ENCODE measurements at places on chromosomes 13 and 19.

- no peak for DNase-seq
These were observed 141.5 kb downstream of the AKAP11 start for GRCh38 chr13:42413484-42413815.

- no peak for DNase-seq
These were observed 34.2 kb downstream of the FAM187B start for GRCh38 chr19:35194012-35194984.

DNA sequence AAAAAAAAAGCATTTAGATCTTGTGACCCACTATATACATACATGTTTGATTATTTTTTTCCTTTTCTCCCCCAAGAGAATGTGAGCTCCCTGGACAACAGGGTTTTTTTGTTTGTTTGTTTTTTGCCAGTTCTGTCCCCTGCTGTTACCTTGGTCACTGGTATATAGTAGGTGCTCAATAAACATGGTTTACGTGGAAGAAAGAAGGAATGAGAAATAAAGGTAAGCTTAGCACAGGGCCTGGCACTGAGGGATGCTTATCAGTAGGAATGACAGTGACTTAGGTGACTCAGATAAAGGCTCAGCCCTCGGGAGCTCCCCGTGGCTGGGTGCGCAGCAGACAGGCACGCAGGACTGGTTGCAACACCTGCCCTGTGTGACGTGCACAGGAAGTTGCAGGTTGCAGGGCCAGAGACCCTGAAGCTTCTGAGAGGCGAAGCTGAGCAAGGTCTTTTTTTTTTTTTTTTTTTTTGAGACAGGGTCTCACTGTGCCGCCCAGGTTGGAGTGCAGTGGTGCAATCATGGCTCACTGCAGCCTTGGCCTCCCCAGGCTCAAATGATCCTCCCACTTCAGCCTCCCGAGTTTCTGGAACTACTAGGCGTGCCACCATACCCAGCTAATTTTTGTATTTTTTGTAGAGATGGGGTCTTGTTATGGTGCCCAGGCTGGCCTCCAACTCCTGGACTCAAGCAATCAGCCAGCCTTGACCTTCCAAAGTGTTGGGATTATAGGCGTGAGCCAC is 10.3 kb upstream of the PAK4 start:
- no peak for DNase-seq

DNA sequence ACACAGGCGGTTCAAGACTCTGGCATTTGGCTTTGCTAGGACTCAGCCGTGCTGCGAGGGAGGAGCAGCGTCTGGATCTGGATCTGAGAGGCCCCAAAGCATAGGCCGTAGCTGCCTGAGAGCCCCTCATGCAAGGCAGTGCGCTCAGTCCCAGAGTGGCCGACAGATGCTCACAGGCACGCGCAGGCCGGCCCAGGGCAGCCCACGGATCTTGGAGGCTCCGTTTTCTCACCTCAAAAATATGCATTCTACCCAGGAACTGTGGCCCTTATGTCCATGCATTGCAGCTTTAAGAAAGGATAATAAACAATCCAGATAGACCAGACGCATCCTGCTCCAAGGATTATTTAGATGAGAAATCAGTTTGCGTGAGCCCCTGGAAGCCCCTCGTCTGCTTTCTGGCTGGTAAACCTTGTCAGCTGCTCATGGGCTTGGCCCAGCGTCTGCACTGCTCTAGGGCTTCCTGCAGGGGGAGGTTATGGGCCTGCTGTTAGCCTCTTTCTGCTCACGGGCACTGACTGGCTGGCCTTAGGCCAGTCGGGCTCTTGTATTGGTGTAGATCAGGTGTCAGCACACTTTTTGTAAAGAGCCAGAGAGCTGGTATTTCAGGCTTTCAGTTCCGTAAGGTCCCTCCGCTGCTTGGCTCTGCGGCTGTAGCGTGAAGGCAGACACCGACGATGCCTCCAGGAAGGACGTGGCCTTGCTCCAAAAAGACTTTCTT is 24.2 kb downstream of the TEX29 start:
- DNase-seq: no peak

GRCh38 chr19:29479941-29480340 is 45.9 kb upstream of the VSTM2B start:
- DNase-seq: no peak

GRCh38 chr19:50292216-50292827 is 36.9 kb downstream of the KCNC3 start:
- DNase-seq: no peak

- no peak for DNase-seq
These were observed 593 bp downstream of the ATG4D start for GRCh38 chr19:10544242-10544752.

- no peak for DNase-seq
These were observed 1563.5 kb upstream of the PRR20A start for GRCh38 chr13:55577082-55577846.

- DNase-seq: no peak
These were observed 22.4 kb downstream of the OLFM2 start for GRCh38 chr19:9914001-9914314.

GRCh38 chr19:45564131-45564780 is 20.3 kb downstream of the OPA3 start:
- no peak for DNase-seq

GRCh38 chr13:103133556-103133955 is 67.3 kb upstream of the SLC10A2 start:
- DNase-seq: no peak

- DNase-seq: no peak
These were observed 27.9 kb upstream of the RCBTB2 start for GRCh38 chr13:48560657-48561337.

All from retinal pigment epithelial cell (primary cell).